Right lobe of liver (tissue), 6 donors: ENCODE measurements at places on chromosomes 4 and X. TPM values are rescaled to one million over a fixed set of nuclear protein-coding genes. Genes with fewer than 3 reads are reported as not detected.

GRCh38 chr4:14518136-14518535 lies 484.1 kb upstream of the CPEB2 start:
- H3K27ac ChIP-seq = no peak overlapping the region
- H3K4me1 ChIP-seq = no peaks in the 10 kb centered on the region
- H3K27me3 ChIP-seq = no peaks in the 10 kb centered on the region
- DNase-seq = no peak
- H3K4me3 ChIP-seq = no peak overlapping the region

GRCh38 chr4:102217775-102218355 lies 127.4 kb downstream of the SLC39A8 start:
- no peaks in the 10 kb centered on the region for H3K4me1 ChIP-seq
- DNase-seq = no peak
- no peak overlapping the region for H3K27ac ChIP-seq
- H3K36me3 ChIP-seq = no peaks in the 10 kb centered on the region

- no peak overlapping the region for H3K4me3 ChIP-seq
- no peak overlapping the region for H3K27ac ChIP-seq
- H3K36me3 ChIP-seq = no peaks in the 10 kb centered on the region
- no peaks in the 10 kb centered on the region for H3K27me3 ChIP-seq
- no peak for DNase-seq
- no peaks in the 10 kb centered on the region for H3K4me1 ChIP-seq
Measured at GRCh38 chrX:77603635-77604336, 156.6 kb downstream of the FGF16 start.

DNA sequence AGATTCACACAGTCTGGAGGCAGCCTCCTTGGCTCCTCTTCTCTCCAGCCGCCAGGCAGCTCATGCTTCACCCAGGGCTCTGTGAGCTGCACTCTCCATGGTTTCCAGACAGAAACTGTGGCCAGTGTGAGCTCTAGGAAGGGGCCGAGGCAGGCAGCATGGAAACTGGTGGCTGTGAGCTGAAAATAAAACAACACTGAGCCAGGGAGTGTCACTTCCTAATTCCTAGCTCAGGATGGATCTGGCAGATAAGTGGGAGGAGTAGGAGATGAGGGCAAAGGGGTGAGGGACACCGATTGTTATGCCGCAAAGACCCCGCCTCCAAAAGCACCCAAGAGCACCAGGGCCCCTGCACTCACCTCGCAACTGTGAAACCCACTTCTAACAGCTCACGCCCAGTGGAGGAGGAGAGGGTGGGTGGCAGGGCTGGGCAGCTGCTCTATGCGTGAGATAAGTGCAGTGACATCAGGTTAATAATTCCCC lies 69.8 kb downstream of the FHDC1 start:
- no peaks in the 10 kb centered on the region for H3K27me3 ChIP-seq
- no peak overlapping the region for H3K4me3 ChIP-seq
- no peak for DNase-seq
- H3K4me1 ChIP-seq = no peaks in the 10 kb centered on the region

DNA sequence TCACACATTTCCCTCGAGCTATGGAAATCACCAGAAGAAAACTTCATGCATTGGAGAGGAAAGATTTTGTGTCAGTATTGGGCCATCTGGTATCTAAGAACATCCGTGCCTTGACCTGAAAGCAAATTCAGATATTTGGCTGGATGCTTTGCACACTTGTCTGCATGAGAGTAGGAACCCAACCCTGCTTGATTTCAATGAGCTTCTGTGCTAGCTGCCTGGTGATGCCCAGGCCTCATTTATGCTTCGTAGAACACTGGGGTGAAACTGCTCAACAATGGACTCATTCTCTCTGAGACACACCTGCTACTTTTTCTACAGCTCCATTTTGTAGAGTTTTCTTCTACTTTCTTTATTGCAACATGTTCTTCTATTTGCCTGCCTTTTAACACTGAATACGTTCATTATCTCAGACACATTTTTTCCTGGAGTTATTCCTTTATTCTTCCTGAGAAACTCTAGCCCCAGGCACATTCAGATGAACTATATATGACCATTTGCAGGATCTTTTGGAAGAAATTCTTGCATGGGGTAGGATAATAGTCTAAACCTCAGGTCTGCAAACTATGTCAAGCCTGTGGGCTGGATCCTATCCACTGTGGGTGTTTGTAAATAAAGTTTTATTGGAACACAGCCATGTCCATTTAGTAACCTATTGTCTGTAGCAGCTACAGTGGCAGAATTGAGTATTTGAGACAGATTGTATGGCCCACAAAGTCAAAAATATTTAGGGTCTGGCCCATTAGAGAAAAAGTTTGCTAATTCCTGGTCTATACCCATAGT lies 83.8 kb upstream of the CLCN4 start:
- H3K27ac ChIP-seq = no peak overlapping the region
- H3K4me1 ChIP-seq = peaks cover 4% of the 10 kb centered on the region
- DNase-seq = no peak
- H3K27me3 ChIP-seq = no peaks in the 10 kb centered on the region

GRCh38 chrX:24494647-24495075 lies 29.6 kb downstream of the PDK3 start:
- no peaks in the 10 kb centered on the region for H3K4me1 ChIP-seq
- H3K36me3 ChIP-seq = no peaks in the 10 kb centered on the region
- H3K27ac ChIP-seq = peak overlapping the region; percentile 76
- H3K27me3 ChIP-seq = no peaks in the 10 kb centered on the region
- H3K4me3 ChIP-seq = no peak overlapping the region

DNA sequence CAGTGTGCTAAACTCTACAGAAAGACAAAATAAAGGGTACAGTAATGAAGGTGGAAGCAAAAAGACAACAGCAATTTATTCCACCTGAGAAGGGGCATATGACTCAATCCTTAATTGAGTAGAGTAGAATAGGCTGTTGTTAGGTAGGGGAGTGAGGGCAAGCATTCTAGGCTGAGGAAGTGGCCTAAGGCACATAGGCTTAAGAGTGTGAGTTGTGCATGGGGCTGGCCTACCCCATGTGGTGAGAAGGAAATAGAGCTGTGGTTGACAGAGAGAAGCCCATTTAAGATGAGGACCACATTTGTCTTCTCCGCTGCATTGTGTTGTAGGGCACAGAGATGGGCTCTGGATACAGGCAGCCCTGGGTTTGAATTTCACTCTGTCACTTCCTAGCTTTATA lies 3.4 kb upstream of the ZCCHC18 start:
- no peaks in the 10 kb centered on the region for H3K36me3 ChIP-seq
- no peaks in the 10 kb centered on the region for H3K27me3 ChIP-seq
- H3K27ac ChIP-seq = no peak overlapping the region
- no peaks in the 10 kb centered on the region for H3K4me1 ChIP-seq
- no peak overlapping the region for H3K4me3 ChIP-seq

DNA sequence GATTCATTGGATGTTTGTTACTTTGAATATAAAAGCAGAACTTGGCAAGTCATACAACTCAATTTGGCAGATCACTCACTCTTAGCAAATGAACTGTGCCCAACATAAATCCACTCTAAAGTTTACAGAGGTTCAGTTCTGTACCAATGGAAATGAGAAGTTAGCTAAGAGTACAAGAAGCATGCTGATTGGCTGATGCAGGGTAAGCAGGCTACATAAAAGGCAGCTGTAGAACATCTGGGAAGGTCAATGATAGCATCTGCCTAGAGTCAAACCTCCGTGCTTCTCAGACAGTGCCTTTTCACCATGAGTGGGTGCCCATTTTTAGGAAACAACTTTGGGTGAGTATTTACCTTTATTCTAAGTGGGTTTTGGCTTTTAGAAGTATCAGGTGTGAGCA lies at the start of gene TDO2:
Gene TDO2 (plus strand): TSS at position 244 of the 400 bp plus-strand sequence. CDS start 63 bp downstream, at position 307.
- peak within 1 kb of the TSS; percentile 81 for H3K27ac ChIP-seq
- H3K36me3 ChIP-seq = peaks cover 18% of the 10 kb centered on the region
- H3K4me1 ChIP-seq = peaks cover 24% of the 10 kb centered on the region
- peak within 1 kb of the TSS; percentile 65 for H3K4me3 ChIP-seq
- no peak for DNase-seq
- H3K27me3 ChIP-seq = no peaks in the 10 kb centered on the region

DNA sequence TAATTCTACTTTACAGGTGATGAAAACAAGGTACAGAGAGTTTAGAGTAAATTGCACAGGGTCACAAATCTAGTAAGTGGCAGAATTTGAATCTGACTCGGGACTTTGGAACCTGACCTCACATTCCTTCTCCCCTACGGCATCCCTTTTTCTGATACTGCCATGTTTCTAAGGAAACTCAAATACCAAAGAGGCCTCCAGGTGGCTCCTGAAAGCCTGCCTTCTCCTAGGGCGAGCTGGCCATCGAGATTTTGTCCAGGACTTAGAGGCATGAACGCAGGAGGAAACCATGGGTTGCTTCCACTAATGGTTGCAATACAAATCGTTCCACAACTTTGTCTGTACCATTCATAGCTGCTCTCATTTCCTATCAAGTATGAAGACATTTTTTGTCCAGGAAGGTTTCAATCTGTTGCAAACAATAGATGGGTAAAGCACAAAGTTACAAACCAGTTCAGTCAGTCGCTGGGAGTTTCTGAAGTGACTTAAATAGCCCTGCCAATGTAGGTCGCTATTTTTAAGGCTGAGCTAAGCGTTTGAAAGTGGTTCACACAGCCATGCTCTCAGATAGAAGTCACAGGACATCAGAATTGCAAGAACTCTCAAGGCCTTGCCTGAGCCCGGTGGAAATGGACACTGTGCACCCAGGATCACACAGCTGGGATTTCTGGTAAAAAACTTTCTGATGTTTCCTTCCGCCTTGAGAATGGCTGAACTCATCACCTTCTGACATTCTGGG lies 296.6 kb upstream of the PRPS2 start:
- no peak overlapping the region for H3K4me3 ChIP-seq
- no peak overlapping the region for H3K27ac ChIP-seq
- H3K4me1 ChIP-seq = no peaks in the 10 kb centered on the region
- no peaks in the 10 kb centered on the region for H3K27me3 ChIP-seq

GRCh38 chr4:128470492-128471053 lies 183.0 kb upstream of the PGRMC2 start:
- no peaks in the 10 kb centered on the region for H3K4me1 ChIP-seq
- H3K27me3 ChIP-seq = no peaks in the 10 kb centered on the region
- no peaks in the 10 kb centered on the region for H3K36me3 ChIP-seq
- no peak overlapping the region for H3K4me3 ChIP-seq
- H3K27ac ChIP-seq = no peak overlapping the region

PHOX2B gene
- not detected for total RNA-seq

ATP11C gene
- total RNA-seq = 31.4 TPM

SPIN4 gene
- 1.6 TPM for total RNA-seq

HS3ST1 gene
- total RNA-seq = 0.32 TPM

ADAMTS3 gene
- 0.49 TPM for total RNA-seq
